ENCODE measurements at places on chromosomes 2 and 18.

DNA sequence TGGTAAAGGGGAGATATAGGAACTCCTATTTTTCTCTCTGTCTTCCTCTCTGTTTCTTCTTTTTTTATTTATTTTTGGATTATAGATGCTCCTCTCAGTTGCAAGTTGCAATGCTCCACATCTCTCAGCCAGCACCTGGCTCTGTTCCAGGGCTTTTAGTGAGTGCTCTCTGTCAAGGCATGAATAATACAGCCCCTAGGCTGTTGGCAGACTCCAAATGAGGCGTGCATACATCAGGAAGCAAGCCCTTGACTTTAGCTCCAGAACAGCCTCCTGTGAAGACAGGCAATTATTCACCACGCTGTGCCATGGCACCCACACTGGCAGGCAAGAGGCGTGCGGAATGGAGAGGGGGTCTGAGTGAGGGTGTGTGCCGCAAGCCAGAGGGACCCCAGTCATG, 228.1 kb upstream of the PXDN start:
- DNase-seq: no peak

GRCh38 chr2:100891906-100892642, 72.1 kb downstream of the NPAS2 start:
- peak; percentile 63 for DNase-seq

GRCh38 chr2:130896813-130897212, 60.1 kb downstream of the ARHGEF4 start:
- no peak for DNase-seq

GRCh38 chr2:236663287-236664101, 93.9 kb downstream of the ACKR3 start:
- no peak for DNase-seq

GRCh38 chr2:127625572-127625951, 20.4 kb upstream of the GPR17 start:
- DNase-seq: no peak
